ENCODE measurements at places on chromosomes 16 and 17.

DNA sequence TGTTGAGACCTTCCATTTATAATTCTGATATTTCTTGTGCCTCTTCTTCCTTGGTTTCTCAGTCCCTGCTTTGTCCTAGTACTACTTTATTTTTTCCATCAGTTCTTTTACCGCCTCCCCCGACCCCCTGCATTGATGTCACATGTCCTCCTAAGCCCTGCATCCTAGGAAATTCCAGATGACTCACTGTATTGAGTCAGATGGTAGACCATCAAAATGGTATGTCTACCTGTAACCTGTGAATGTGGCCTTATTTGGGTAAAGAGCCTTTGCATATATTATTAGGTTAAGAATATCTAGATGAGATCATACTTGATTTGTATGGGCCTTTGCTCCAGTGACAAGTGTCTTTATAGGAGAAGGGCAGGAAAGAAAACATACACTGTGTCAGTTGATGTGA, 515.3 kb upstream of the CA10 start:
- no peak for DNase-seq

DNA sequence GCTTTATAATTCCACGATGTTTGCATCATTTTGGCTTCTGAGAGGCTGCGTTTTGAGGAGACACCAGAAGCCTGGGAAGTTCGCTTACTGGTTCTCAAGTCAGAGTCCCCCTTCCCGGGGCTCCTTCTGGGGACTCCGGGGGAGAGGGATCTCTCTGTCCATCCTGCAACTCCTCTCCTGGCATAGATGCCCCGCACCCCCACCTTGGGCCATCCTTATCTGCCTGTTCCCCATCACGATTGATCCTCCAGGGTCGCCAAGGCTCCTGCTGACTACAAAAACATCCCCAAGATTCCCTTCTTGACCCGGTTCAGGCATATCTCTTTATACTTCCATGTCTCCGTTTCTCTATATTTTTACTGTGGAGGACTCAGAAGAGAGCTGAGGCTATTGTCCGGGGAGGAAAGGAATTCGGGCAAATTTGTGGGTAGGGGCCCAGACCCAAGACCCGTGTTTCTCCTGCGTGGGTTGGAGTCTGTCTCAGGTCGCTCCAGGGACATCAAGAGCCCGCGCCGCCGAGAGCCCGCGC, 18.4 kb upstream of the HOXB13 start:
- no peak for DNase-seq

DNA sequence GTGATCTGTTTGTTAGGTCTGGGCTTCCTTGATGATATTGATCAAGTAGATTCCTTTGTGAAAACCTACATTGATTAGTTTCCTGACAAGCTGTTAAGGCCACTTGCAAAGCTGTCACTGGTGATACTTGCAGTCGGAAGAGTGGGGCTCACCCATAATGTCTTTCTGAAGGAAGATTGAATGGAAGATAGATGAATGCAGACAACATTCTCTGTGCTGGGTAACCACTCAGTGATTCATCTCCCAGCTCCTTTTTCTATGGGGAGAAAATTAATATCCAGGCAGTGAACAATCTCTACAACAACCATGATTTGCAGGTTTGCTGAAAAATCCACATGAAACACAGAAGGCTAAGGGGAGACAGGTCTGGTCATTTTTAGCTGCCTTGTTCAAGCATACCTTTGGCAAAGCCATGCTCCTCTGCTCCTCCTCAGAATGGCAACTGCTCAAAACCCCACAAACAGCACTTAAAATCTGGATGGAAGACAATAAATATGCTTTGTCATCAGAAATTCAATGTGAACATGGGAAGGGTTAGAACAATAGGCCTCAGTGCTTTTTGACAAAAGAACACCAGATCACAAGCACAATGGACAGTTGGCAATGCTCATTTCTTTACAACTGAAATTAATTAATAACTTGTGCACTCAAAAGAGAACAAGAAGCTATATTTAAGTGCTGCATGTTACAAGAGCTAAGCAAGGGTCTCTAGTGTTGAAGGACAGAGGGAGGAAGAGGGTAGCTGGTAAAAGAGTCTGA, 495.4 kb downstream of the TOX3 start:
- no peak for DNase-seq

- DNase-seq, result peak; percentile 92
Measured at GRCh38 chr17:8192070-8192815, 2.3 kb upstream of the BORCS6 start.

DNA sequence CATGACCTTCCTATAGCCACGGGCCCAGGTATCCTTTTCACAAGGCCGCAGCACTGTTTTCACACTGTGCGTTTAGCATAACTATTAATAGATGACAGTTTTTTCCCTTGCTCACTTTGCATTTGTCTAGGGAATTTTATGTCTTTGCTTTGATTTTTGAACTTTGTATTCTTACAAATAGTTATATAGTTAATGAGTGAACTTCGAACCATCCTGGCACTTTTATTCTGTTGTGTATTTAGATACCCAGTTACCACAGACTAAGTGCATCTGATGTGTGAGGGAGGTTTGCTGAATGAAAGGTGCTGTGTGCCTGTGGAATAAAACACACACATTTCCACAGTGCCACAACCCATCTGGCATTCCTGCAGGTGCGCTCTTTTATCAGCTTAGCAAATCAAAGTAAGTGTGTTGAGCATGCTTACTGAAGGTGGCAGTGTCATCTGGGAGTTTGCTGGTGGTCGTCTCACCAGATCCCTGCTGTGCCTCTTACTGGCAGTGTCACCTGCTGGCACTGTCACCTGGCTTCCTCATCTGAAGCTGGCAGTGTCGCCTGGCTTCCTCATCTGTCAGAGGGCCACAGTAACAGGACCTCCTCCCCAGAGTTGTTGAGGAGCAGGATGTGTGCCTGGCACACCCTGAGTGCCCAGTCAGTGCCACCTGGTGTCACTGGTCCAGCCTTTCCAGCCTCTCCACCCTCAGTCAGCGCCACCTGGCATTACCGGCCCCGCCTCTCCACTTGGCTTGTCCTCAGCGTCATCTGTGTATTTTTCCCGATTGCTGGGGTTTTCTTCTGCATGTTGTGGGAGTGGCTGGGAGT, 37.6 kb downstream of the USP10 start:
- no peak for DNase-seq

- DNase-seq, result peak; percentile 49
Measured at GRCh38 chr17:31558748-31559583, 167.5 kb downstream of the RAB11FIP4 start.

- no peak for DNase-seq
Measured at GRCh38 chr16:31404353-31405064, 11.4 kb downstream of the ITGAD start.

Data from nucleus accumbens (tissue), 56 donors.